ENCODE measurements at places on chromosomes 3 and 15. TPM values are rescaled to one million over a fixed set of nuclear protein-coding genes. Genes with fewer than 3 reads are reported as not detected.

ANO10 gene
- 15.6 TPM for total RNA-seq

CD86 gene
- 1.4 TPM for total RNA-seq

CEMIP gene
- total RNA-seq, result not detected

RBP2 gene
- total RNA-seq, result not detected

ADCY5 gene
- not detected for total RNA-seq

LRRC31 gene
- not detected for total RNA-seq

AGBL1 gene
- not detected for total RNA-seq

SLC9C1 gene
- not detected for total RNA-seq

SLC12A8 gene
- 0.68 TPM for total RNA-seq

SPESP1 gene
- 0.68 TPM for total RNA-seq

A4GNT gene
- not detected for total RNA-seq

TM6SF1 gene
- total RNA-seq, result 16.6 TPM

GNB4 gene
- 2.3 TPM for total RNA-seq

MUC4 gene
- total RNA-seq, result 0.17 TPM

ALDH1A3 gene
- total RNA-seq, result not detected

ARGFX gene
- total RNA-seq, result not detected

VWA5B2 gene
- not detected for total RNA-seq

C3orf18 gene
- 39.2 TPM for total RNA-seq

P2RY14 gene
- total RNA-seq, result 0.66 TPM

IGSF10 gene
- not detected for total RNA-seq

RFT1 gene
- 23.7 TPM for total RNA-seq

BUB1B gene
- total RNA-seq, result 71.8 TPM

CPLX3 gene
- 0.12 TPM for total RNA-seq

CIB2 gene
- 0.71 TPM for total RNA-seq

MEGF11 gene
- not detected for total RNA-seq

SENP2 gene
- 27.5 TPM for total RNA-seq

IL17RB gene
- 3.5 TPM for total RNA-seq

GOLGA6D gene
- total RNA-seq, result not detected

B3GNT5 gene
- total RNA-seq, result 0.25 TPM

SCN11A gene
- total RNA-seq, result not detected

PPARG gene
- 0.22 TPM for total RNA-seq

NOP10 gene
- total RNA-seq, result 160 TPM

GOLGA8J gene
- total RNA-seq, result not detected

NTRK3 gene
- total RNA-seq, result not detected

UBE2E1 gene
- 65.1 TPM for total RNA-seq

IL16 gene
- 318 TPM for total RNA-seq

MRPL3 gene
- 56.5 TPM for total RNA-seq

SH2D7 gene
- total RNA-seq, result not detected

GOLGA6L7 gene
- total RNA-seq, result not detected

GUCA1C gene
- not detected for total RNA-seq

ALDH1L1 gene
- not detected for total RNA-seq

SEMA5B gene
- total RNA-seq, result not detected

LMOD3 gene
- total RNA-seq, result not detected

GASK1A gene
- total RNA-seq, result not detected

HTR3E gene
- not detected for total RNA-seq
